Ureter (tissue), 1 donor: ENCODE measurements at places on chromosomes 3 and 15. TPM values are rescaled to one million over a fixed set of nuclear protein-coding genes. Genes with fewer than 3 reads are reported as not detected.

Gene SCAANT1
- not detected for total RNA-seq

Gene GRK7
- not detected for total RNA-seq

DNA sequence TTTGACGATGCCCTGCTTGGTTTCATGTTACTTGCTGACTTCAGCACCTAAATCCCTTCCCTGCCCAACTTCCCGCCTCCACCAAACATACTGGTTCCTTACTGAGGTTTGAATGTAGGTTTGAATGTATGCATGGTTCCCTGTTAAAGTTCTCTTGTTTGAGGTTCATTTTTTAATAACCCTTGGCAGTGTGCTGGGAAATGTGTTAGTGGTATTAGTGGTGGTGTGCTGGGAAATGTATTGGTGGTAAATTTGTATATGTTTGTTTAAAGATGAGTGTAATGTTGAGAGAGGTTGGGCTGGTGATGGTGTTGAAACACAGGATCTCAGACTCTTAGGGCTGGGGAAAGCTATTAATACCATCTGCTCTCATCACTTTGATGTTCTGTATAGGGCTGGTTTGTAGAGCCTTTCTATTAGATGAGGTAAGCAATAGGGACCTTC lies 392.7 kb downstream of the PTPRG start:
- no peak for DNase-seq

DNA sequence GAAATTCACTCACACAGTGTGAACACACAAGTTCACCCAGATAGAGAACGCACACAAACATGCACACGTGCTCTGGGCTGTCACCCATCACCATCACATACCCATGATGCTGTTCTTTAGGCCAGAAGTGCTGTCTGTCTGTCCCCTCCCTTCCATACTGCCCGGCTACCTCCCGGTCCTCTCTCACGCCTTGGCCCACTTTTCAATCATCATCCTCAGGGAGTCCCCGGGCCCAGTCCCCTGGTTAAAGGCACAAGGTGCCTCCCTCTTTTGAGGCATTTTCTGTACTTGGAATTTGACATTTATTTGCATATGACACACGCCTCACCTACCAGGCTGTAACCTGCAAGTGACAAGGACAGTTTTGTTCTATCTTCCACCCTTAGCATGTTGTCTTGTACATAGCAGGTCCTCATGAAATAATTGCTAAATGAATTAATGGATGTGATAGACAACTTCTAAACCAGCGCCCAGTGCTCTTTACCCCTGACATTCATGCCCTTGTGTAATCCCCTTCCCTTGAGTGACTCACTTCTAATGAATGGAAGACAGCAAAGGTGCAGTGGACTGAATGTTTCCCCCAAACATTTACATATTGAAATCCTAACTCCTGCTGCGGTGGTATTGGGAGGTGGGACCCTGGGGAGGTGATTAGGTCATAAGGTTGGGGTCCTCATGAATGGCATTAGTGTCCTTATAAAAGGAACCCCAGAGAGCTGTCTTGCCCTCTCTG lies 73.9 kb upstream of the ADPGK start:
- DNase-seq = peak; percentile 27

DNA sequence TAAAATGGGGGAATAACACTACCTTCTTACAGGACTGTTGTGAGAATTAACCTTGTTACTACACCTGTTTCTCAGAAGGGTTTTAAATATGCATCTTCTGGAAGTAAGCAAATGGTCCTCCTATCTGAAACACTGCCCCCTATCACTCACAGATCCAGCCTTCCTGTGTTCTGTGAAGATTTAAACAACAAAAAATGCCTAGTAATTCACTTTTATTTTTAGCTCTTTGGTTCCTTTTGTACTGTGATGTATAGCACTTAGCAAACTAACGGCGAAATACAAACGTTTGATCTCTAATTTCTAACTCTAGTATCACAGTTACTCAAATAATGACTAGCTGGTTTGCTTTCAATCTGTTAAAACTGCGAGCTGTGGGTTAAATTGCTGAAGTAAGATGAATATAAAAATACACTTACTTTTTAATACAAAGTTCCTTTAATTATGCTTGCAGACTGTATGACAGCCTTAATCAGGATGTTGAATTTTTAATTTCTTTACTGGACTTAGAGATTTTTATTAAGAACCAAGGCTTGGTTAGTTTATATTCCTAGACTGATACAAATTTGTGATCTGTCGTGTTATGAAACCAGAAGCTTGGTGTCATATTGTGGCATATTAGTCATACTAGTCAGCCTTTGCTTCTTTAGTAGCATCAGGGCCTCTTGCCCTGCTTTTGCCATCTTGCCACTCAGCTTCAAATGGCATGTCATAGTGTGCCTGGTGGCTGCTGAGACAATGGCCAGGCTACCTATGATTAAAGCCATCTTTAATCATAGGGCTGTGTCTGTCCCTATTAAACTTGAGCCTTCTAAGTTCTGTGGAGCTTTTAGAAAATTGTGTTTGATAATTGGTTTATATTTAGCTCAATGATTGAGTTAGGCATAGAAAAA lies 9.2 kb downstream of the EIF3J start:
- DNase-seq = no peak

DNA sequence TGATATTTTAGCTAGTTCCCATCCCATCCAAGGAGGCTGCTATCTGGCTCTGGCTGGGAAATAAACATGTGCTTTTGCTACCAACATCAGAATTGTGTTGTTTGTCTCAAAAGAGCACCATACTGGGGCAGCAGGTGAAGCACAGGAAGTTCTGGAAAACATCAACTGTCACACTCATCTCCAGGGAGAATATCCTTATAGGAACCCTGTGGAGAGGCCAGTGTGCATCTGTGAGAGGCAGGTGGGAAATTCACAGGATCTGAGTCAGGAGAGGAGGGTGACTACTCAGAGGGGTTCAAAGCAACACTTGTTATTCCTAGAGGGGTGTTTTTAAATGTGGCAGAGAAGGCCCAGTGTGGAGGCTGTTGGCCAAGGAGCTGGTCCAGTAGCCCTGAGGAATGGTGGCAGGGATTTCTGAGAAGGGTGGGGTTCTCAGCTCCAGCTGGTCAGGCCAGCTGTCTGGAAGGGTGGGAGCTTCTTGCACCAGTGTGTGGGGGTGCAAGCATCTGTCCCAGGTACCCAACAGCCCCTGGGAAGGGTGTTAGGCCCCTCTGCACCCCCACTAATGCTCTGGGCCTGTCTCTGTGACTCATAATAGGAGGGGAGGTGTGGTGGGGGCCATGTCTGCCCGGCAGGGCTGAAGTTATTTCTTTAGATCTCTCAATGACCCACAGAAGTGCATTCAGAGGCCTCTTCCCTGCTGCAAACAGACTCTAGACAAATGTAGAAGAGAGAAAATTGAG lies 28.7 kb downstream of the RPSA start:
- DNase-seq = no peak

DNA sequence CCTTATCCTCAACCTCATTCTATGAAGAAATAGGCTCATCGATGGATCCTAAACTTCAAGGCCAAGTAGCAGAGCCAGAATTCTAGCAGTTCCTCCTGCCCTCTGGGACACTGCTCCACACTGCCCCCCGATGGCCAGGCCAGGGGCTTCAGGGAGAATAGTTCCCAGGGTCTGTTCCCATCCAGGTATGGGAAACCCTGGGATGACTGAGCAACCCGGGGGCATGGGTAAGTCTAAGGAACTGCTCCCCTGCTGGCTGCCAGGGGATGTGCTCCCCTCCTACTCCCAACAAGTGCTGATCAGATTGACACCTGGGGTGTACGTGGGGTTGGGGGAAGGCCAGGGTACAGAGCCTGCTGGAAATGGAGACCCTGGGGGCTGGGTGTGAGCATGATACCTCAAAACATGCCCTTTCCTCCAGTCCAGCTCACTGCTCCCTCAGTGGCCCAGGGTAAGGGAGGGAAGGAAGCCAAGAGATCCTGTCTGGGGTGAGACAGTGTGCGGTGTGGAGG lies 7.6 kb downstream of the ULK3 start:
- DNase-seq = no peak

DNA sequence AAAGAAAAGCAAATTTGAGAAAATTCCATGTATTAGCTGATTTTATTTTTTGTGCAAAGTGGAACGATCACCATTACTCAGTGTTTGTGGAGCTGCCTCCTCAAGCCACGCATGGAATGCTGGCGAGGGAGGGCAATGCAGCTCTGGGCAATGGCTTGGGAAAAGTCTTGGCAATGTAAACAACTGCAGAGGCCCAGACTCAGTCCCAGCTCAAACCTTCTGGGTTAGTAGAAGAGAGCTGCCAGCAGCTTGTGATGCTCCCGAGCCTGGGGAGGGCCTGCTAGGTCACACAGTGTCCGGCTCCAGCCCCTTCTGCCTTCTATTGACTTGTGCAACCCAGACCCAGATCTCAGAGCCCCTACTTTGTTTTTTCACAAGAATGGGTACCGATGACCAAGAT lies 4.3 kb downstream of the EPHB1 start:
- no peak for DNase-seq

DNA sequence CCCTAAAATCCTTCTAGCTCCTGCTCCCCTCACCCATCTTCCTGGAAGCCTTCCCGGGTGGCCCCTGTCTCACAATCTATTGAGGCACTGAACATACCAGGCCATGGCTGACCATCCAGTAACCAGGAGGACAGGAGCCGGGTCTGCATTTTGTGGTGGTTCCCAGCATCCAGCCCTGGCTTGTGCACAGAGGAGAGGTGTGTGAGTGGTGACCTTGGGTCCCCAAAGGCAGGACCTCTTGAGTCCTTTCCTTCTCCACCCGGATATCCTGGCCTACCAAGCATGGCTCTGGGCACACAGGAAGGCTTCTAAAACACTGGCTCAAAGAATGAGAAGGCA lies 7.8 kb downstream of the CSK start:
- DNase-seq = no peak

- no peak for DNase-seq
Measured at GRCh38 chr15:44593042-44593736, 56.2 kb downstream of the EIF3J start.

GRCh38 chr15:62447742-62448141 lies 282.7 kb upstream of the C2CD4B start:
- no peak for DNase-seq
